EH (cell line): ENCODE measurements at places on chromosomes 3 and 15.

GRCh38 chr3:105752791-105753415, 115.9 kb downstream of the CBLB start:
- DNase-seq = peak; percentile 67

- DNase-seq = no peak
Observed at GRCh38 chr15:37131621-37132020, 31.3 kb upstream of the MEIS2 start.

- DNase-seq = peak; percentile 67
Observed at GRCh38 chr15:28086175-28086703, 12.9 kb downstream of the OCA2 start.

DNA sequence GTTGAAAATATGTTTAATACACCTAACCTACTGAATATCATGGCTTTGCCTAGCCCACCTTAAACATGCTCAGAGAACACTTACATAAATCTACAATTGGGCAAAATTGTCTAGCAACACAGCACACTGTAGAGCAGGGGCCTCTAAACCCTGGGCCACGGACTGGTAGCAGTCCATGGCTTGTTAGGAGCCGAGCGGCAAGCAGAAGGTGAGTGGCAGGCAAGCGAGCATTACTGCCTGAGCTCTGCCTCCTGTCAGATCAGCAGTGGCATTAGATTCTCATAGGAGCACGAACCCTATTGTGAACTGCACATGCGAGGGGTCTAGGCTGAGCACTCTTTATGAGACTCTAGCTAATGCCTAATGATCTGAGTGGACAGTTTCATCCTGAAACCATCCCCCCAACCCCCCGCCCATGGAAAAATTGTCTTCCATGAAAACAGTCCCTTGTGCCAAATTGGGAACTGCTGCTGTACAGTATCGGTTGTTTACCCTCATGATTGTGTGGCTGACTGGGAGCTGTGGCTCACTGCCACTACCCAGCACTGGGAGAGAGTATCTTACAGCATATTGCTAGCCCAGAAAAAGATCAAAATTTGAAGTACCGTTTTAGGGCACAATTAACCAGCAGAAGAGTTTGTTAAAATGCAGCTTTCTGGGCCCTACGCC, 26.1 kb downstream of the CMSS1 start:
- no peak for DNase-seq

DNA sequence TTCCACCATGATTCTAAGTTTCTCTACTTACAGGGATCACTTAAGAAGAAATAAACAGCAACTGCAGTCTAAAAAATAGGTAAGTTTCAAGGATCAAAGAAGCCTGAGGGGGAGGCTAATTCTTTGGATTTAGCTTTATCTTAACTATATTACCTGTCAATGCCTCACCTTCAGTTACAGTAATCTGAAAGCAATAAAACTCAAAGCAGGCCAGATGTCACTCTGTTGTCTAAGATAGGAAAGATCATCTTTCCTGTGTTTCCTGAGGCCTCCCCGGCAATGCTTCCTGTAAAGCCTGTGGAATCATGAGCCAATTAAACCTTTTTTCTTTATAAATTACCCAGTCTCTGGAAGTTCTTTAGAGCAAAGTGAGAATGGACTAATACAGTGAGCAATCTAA, 60.2 kb downstream of the NPTN start:
- no peak for DNase-seq

DNA sequence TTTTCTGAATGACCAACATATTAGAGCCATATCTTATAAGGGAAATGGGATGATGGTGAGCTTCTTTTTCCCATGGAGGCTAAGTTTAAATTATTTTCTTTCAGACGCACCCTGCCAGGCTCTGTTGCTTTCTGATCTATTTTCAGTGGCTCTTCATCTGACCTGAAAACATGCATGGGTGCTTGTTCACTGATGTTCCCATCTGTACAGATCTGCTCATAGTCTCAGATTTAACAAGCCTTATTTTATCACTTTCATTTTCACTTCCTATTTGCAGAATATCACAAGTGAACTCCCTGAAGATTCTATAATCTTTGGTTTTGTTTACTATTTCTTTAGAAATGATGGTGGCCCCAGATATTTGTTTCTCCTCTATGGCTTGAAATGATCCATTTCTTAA, 31.1 kb upstream of the SUCLG2 start:
- DNase-seq = no peak

DNA sequence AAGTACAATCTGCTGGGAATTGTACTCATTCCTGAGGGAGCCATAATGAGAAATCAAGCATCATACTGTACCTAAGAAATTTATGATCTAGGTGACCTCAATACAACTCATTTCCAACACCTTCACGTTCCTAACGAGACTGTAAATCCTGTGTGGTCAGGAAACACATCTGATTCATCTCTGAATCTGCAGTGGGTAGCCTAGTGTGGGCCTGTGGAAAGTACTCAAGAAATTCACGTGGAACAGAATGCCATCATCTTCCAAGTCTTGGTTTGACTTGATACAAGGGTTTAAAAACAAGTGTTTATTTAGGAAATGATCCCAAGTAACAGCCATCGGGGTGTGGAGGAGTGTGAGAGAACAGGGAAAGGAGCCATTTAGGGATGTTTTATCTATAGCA, 568.9 kb downstream of the EDEM1 start:
- DNase-seq = no peak

DNA sequence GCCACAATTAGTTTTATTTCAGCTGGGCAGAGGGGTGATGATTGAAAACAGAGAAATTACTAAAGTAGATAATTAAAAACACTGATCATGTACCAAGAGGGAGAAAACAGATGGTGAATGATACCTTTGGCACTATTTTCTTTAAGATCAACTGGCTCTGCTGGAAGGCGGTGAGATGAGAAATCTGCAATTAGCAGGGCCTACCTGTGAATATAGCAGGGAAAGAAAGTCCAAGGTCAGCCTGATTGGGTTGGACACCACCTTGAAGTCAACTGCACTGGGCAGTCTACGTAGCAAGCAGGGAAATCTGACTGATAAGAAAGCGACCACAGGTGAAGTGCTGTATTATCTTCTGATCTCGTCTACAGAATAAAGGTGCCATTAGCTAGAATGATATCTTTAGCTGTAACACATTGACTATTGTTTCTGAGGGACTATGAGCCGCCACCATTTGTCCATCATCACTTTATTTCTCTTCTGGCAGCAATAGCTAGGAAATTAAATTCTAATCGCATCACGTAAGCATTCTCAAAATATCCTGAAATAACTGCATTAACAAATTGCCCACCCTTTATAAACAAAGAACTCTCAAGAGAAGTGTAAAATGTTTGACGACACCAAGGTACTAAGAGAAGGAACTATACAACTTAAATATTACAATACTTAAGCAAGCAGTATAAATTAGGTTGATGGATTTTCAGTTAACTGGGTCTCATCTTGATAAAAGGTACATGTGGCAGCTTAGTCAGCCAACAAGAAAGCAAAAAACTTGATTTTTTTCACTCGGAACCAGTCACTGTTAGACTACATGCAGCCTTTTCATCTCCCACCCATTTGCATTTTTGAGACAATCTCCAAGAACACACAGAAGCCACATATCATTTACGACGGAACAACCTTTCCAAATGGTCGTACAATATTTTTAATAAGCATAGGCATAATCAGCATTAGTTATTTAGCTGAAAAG, 1.3 kb downstream of the NEDD4 start:
- peak; percentile 6 for DNase-seq

- DNase-seq = no peak
Observed at GRCh38 chr3:96991231-96991630, 176.8 kb downstream of the EPHA6 start.

GRCh38 chr3:114454551-114455251, 160.9 kb downstream of the TIGIT start:
- DNase-seq = peak; percentile 35

DNA sequence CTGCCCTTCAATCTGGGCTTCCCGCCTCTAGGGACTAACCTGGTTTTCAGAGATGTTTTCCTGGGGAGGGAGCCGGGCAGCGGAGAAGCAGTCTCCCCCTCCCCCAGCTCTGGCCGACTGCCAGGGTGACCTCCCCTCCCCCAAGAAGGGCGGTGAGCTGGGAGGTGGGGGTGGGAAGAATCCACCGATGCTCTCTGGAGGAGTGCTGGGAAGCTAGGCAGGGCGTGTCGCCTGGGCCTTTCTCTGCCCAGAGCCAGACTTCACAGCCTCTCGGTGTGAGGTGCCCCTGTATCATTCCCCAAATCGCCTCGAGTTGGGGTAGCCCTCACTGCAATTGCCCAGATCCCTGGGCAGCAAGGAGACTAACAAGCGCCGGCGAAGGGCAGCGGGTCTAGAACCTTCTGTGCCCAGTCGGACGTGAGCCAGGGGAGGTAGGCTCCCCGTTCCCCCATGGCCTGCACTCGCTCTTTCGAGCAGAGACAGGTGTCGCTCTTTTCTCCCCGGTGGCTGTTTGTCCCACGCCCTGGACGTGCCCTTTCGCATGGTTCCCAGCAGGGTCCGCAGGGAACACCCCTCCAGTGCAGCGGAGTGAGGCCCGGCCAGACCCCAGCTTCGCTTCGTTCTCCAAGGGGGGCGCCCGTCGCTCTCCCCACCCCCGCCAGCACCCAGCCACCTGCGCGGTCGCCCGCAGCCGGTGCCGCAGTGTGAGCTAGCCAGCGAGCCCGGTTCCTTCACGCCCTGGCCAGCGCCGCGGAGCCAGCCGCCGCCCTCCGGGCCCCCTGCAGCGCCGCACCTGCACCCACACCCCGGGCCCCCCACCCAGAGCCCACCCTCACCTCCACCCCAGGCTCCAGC, 1.1 kb downstream of the RAB6B start:
- no peak for DNase-seq

- DNase-seq = no peak
Observed at GRCh38 chr15:66241087-66241907, 12.3 kb downstream of the MEGF11 start.

GRCh38 chr3:42498034-42498433, 4.4 kb upstream of the VIPR1 start:
- no peak for DNase-seq

DNA sequence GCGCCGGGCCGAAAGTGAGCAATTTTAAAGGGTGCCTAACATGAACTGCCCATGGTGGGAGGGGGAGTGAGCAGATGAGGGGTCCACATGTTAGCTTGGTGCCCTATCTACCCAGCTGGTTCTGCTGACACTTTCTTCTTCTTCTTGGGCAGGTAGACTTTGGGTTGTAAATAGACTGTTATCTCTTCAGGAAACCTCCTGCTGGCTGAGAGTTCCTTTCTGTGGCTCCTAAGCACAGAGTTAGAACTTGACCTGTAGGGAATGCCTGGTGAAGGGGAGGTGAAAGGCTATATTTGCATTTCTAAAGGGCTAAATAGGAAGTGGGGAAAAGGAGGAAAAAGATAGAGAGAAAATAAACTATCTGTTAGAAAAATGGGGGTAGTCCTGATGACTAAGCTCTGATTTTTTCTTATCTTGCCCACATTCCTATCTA, 521.4 kb upstream of the TGFBR2 start:
- peak; percentile 38 for DNase-seq

- peak; percentile 56 for DNase-seq
Observed at GRCh38 chr3:136678981-136679380, 73.2 kb downstream of the STAG1 start.

DNA sequence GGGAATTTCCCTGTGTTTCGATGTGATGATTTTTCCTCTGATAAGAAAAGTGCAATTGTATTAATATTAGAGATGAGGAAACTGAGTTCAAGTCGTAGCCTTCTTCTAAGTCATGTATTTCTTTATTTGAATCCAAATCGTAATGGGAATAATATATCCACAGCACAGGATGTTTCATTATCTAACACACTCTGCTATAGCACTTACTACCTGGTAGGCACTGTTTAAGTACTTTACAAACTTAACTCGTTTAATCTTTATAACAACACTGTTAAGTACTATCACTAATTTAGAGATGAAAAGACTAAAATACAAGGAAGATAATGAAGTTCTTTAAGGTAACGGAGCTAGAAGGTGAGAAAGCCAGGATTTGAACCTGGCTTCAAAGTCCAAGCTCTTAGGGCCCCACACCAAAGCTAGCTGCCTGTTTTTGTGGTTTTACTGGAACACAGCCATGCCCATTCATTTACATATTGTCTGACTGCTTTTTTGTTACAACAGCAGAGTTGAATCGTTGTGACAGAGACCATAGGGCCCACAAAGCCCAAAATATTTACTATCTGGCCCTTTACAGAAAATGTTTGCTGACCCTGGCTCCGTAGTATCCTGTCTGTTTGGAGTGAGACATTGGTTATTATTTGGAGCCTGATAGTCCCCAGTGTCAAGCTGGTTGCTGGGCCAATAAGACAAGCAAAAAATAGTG, 9.6 kb upstream of the ATP13A3 start:
- no peak for DNase-seq

- no peak for DNase-seq
Observed at GRCh38 chr3:98744283-98744682, 18.9 kb upstream of the ST3GAL6 start.

GRCh38 chr3:5140839-5141238, 18.7 kb downstream of the ARL8B start:
- DNase-seq = no peak

DNA sequence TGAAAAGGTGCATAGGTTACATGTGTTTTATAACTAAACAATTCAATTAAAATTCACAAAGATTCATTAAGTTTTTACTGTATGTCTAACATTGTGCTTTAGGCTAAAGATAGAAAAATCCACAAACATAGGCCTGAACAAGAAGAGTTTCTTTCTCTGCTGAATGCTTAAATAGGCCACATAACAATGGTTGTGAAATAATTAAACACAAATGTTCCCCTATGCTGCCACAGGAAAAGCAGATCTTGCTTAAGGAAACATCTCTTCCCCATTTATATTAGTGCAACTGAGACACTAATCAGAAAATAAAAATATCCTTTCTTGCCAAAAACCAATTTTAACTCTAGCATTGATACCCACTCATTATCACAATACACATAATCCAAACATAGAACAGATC, 725.4 kb upstream of the DPPA4 start:
- peak; percentile 7 for DNase-seq

GRCh38 chr3:124360155-124360554, 368.2 kb upstream of the ROPN1 start:
- DNase-seq = peak; percentile 7

- DNase-seq = no peak
Observed at GRCh38 chr3:62361261-62361660, 12.1 kb downstream of the FEZF2 start.

DNA sequence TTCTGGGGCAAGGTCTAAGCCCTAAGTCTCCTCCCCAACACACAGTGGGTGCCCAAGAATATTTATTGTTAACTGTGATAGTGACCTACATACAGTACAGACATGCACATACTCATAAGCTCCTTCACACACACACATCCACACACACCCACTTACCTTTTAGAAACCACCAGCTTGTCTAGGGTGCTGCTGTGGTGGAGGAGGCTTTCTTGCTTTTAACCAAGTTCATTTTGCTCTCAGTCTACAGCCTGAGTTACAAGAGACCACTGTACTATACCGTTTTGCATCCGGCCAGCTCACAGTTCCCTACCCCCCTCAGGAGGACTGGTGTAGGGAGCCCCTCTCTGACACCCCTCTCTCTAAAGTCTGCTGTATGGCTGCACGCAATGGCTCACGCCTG, 16.7 kb downstream of the DAPK2 start:
- no peak for DNase-seq

- no peak for DNase-seq
Observed at GRCh38 chr3:113534365-113534764, 2.0 kb downstream of the SIDT1 start.
